Kidney (tissue), 22 donors: ENCODE measurements at places on chromosomes 13 and 19. TPM values are rescaled to one million over a fixed set of nuclear protein-coding genes. Genes with fewer than 3 reads are reported as not detected.

Gene FAM124A
- 3.5 TPM for total RNA-seq

Gene ZSCAN4
- not detected for total RNA-seq

Gene OR7A5
- not detected for total RNA-seq

Gene TEX29
- total RNA-seq, result not detected
